ENCODE measurements at places on chromosomes 1 and 21. TPM values are rescaled to one million over a fixed set of nuclear protein-coding genes. Genes with fewer than 3 reads are reported as not detected.

Gene NGF
- polyA plus RNA-seq, result not detected

Gene IL19
- not detected for polyA plus RNA-seq

Gene ZC3H11A
- polyA plus RNA-seq, result 210 TPM

Gene OLIG2
- 0.84 TPM for polyA plus RNA-seq

Gene NUF2
- 2.8 TPM for polyA plus RNA-seq

Gene C4BPB
- polyA plus RNA-seq, result not detected

All from neural cell (in vitro differentiated cells).